ENCODE measurements at places on chromosomes 1 and 21.

DNA sequence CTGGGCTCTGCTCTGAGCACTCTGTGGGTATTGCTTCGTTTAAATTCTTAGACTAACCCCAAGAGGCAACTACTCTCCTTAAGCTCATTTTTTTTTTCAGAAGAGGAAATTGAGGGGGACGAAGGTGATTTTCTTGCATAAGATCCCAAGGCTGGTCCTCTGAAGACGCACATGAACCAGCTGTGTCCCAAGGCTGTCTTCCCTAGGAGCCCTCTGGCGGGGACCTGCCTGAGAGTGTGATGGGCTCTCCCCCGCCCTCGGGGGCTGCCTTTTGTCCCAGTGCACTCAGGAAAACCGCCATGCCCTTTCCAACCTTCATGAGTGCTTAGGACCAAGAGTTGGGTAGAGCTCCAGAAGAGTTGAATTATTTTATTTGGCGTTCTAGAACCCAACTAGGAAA, 21.7 kb downstream of the UMODL1 start:
- no peak for DNase-seq

- DNase-seq = no peak
Observed at GRCh38 chr1:14741532-14741931, 143.0 kb downstream of the KAZN start.

DNA sequence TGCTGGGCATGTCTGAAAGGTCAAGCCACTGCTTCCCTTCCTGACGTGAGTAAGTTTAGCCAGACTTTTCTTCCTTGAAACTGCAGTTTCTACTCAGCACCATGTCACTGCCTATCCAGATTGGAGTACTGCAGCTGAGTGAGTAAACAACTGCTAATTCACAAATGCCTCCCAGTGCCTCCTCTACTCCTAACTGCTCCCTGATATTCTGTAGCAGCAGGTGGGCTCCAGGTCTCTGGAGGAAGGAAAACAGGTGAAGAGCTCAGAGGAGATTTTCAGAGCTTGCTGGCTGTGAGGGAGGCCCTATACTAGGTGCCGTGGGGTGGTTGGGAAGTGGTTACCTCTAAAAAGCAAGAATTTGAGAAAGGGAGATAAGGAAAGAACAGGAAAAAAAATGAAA, 96.5 kb downstream of the KIF14 start:
- DNase-seq = no peak

GRCh38 chr1:201145816-201146215, 8.5 kb downstream of the TMEM9 start:
- DNase-seq = no peak

GRCh38 chr1:247385283-247385682, 30.7 kb upstream of the NLRP3 start:
- no peak for DNase-seq

DNA sequence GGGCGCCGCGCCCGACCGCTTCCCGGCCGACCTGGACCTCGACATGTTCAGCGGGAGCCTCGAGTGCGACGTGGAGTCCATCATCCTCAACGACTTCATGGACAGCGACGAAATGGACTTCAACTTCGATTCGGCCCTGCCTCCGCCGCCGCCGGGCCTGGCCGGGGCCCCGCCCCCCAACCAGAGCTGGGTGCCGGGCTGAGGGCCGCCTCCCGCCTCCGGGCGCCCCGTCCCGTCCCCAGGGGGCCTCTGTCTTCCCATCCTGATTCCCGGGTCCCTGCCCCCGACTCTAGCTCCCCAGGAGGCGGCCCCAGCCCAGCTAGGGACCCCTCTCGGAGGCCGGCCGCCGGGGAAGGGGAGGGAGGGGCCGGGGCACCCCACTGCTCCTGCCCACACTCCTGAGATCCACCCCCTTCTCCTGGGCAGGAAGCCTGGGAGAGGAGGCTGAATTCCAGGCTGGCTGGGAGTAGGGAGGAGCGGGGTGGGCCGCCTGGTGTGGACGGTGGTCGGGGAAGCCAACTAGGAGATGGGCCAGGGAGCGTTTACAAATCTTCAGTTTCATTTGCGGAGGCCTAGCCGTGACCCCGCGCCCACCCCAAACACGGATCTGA, 21.4 kb downstream of the FOXO6 start:
- peak; percentile 44 for DNase-seq

DNA sequence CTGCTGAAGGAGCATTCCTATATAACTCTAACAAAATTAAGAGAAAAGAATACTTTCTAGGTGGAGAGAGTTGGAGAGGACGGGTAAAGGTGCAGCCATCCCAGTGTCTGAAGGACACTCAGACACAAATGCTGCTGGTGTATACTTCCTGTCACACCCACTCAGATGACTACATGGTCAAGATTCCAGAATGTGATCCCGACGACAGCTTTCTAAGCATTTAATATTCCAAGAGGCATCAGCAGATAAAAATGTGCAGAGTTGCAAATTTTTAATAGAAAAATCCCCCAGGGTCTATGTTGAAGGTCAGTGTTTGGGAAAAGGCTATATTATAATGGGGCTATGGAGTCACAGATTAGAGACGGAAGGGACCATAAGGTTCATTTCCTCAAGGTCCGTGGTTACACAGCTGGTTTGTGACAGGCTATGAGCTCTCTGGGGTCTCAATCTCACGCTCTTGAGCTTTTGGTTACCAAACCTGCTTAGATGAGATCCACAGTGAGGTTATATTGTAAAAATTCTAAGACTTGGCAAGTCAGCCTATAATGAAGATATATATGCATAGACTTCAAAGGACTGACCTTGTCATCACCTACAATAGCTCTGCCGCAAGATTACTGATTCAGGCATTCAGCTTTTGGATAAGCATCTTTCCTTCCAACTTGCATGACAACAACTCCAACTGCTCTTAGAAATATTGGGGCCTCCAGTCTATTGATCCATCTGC, 35.1 kb downstream of the ZNF281 start:
- DNase-seq = no peak

- DNase-seq = no peak
Observed at GRCh38 chr1:50047916-50048694, 24.4 kb upstream of the AGBL4 start.

GRCh38 chr1:27724961-27725373, 794 bp upstream of the FAM76A start:
- DNase-seq = no peak

DNA sequence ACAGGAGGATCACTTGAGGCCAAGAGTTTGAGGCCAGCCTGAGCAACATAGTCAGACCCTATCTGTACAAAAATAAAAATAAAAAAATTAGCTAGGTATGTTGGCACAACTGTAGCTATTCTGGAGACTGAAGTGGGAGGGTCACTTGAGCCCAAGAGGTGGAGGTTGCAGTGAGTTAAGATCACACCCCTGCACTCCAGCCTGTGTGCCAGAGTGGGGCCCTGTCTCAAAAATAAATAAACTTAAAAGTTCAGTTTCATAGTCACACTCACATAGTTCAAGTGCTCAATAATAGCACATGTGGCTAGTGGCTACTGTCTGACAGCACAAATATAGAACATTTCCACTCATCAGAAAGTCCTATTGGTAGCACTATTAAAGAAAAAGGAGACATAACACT, 5.2 kb upstream of the EVI5 start:
- no peak for DNase-seq

- DNase-seq = no peak
Observed at GRCh38 chr1:102588536-102588935, 519.8 kb downstream of the COL11A1 start.

DNA sequence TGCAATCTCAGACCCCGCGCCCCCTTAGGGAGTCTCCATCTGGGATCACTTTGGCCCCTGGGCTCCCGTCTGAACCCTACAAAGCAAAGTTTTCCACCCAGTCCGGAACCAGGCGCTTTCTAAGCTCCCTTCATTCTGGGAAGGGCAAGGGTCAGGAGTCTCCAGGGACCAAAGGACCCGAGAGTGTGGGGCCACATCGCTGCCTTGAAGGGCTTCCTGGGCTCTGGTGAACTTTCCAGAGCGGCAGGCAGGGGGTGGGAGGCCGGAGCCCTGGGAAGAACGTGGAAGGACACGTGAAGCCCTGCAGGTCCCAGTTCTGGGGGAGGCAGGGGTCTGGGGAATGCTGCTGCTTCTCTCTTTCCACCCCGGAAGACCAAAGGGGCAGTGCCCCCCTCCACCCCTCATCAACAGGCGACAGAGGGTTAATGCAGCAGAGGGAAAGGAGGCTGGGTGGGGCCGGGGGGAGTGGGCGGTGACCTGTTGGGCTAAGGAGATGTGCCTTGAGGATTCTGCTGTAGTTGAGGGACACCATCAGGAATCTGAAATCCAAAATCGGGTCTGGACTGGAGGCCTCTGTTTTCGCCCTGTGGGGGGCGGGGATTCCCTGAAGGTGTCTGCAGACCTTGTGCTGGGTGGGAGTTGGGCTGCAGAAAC, 734 bp downstream of the CDK18 start:
- DNase-seq = no peak

GRCh38 chr1:16724718-16725438, 15.4 kb upstream of the RNU1-4 start:
- no peak for DNase-seq

DNA sequence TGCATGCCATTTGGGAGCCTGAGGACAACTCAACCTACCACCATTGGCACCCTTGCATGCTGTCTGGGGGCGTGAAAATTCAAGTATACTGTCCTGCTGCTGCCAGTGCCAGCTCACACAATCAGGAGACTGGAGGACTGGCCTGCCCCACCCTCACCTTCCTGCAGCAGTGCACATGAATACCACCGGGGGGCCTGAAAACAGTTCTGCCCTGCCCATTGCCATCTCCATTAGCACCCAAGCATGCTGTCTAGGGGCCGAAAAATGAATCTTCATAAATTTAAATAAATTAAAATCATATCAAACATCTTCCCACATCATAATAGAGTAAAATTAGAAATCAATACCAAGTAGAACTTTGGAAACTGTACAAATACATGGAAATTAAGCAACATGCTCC, 322.1 kb upstream of the TMPRSS15 start:
- DNase-seq = no peak

DNA sequence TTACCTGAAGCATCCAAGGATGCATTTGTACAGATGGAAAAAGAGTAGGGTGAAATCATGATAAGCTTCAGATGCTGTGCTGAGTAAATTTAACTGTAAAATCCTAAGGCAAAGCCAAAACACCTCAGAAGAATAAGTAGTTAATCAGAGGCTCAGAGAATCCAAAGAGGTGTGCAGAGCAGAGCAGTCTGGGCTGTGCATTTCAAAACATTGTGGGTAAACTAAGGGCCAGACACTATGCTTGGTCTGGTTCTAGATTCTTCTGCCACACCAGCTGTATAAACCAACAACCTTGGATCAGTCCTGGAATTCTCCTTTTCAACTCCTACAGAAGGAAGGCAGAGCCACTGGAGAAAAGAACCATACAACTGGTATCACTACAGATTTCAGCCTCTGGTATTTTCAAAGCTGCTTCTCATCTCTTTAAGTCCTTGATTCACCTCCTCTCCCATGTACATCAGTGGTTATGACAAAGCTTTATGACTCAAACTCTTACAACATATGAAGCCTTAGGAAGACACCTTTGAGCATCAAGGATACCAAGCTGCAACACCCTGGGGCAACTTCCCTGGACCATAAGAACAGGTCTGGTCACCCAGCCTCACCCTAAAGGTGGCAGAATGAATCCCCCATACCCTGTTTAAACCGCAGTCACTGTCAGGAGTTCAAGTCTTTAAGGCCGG, 11.6 kb upstream of the HIPK1 start:
- no peak for DNase-seq

Measured in SW 1271 (cell line).